ENCODE measurements at places on chromosomes 11 and 22. TPM values are rescaled to one million over a fixed set of nuclear protein-coding genes. Genes with fewer than 3 reads are reported as not detected.

MLC1 gene
- under 0.01 TPM for total RNA-seq

VSIG10L2 gene
- total RNA-seq = not detected

MPZL2 gene
- not detected for total RNA-seq

PLA2G6 gene
- 11.6 TPM for total RNA-seq

APOL6 gene
- 21.7 TPM for total RNA-seq

DRICH1 gene
- not detected for total RNA-seq

PRR33 gene
- not detected for total RNA-seq

C11orf87 gene
- total RNA-seq = not detected

PHLDB1 gene
- 79.9 TPM for total RNA-seq

TESMIN gene
- 0.57 TPM for total RNA-seq

CHADL gene
- 1.1 TPM for total RNA-seq

POU2AF2 gene
- total RNA-seq = not detected

BATF2 gene
- 1.8 TPM for total RNA-seq

MS4A15 gene
- total RNA-seq = not detected

MOV10L1 gene
- 5.7 TPM for total RNA-seq

KCNJ5 gene
- total RNA-seq = 0.29 TPM

GDPD5 gene
- 1.6 TPM for total RNA-seq

SNX32 gene
- total RNA-seq = not detected

RTN4RL2 gene
- total RNA-seq = not detected

OR6A2 gene
- 0.57 TPM for total RNA-seq

ATP6V1E1 gene
- total RNA-seq = 122 TPM

DNAJB7 gene
- not detected for total RNA-seq

SSTR3 gene
- not detected for total RNA-seq

ACR gene
- total RNA-seq = not detected

OR8A1 gene
- under 0.01 TPM for total RNA-seq

MGAT3 gene
- total RNA-seq = 0.57 TPM

B4GALNT4 gene
- 1.1 TPM for total RNA-seq

Data from placental pericyte (primary cell).